ENCODE measurements at places on chromosomes 5 and 9. TPM values are rescaled to one million over a fixed set of nuclear protein-coding genes. Genes with fewer than 3 reads are reported as not detected.

The SH3PXD2B gene
- total RNA-seq = 21.1 TPM

The LEAP2 gene
- total RNA-seq = 0.33 TPM

The IFNA2 gene
- not detected for total RNA-seq

- DNase-seq = no peak
These were observed 86.4 kb downstream of the EQTN start for GRCh38 chr9:27210588-27210987.

- DNase-seq = no peak
These were observed 271.1 kb upstream of the IRX4 start for GRCh38 chr5:2153802-2154201.
